Liver (tissue), 10 donors: ENCODE measurements at places on chromosomes 5 and 9.

DNA sequence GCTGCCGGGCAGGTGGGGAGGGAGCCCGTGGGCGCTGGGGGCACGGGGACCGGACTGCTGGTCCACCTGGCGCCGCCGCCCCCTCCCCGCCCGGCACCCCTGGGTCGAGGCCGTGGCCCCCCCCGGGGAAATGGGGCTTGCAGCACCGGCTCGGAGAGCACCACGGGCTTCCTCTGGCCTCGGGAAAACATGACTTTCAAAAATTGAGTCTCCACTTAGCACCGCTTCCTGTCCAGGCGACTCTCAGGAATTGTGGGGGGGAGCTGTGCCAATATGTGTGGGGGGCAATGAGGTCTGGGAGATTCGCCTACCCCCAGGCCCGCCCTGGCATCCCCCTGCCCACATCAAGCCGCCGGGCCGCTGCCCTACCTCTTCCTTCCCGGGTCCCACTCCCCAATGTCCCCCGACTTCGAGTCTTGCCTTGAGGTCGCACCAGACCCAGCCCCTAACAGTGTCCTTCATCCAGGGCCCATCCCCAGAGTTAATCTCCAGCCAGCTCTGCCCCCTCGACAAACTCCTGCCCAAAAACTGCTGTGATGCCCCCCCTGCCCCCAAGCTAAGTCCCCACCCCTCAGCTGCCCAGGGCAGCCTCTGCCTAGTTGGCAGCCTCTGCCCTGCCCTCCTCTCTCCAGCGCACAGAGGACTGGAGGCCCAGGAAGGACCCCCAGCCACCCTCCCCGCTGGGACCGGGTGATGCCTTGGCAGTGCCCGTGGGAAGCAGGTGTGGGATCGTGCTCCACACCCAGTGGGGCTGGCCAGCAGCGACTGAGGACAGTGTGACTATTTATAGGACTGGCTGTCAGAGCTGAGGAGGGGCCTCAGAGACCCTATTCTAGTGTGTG, 3.9 kb downstream of the EGFL7 start:
- no peak for DNase-seq

DNA sequence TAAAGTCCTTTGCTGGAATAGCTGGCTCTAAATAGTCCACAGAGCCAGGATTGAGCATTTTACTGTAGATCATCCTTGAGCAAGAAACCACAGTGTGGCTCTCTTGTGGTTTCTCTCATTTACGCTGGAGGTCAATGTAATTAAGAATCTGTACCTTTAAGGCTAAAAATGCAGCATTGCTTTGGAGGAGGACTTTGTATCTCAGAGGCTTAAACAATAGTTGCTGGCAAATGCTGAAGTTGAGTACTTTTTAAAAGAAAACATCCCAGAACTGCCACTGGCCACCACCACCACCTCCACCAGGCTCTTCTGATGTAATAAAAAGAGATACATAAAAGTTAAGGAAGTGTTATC, 177.3 kb upstream of the ADAMTSL1 start:
- no peak for DNase-seq

GRCh38 chr9:34079181-34079580, 30.5 kb upstream of the UBAP2 start:
- DNase-seq, result no peak

- DNase-seq, result no peak
These were observed 292.3 kb downstream of the MAN2A1 start for GRCh38 chr5:109981979-109982378.

GRCh38 chr5:161921781-161922180, 73.9 kb downstream of the GABRA1 start:
- DNase-seq, result no peak

DNA sequence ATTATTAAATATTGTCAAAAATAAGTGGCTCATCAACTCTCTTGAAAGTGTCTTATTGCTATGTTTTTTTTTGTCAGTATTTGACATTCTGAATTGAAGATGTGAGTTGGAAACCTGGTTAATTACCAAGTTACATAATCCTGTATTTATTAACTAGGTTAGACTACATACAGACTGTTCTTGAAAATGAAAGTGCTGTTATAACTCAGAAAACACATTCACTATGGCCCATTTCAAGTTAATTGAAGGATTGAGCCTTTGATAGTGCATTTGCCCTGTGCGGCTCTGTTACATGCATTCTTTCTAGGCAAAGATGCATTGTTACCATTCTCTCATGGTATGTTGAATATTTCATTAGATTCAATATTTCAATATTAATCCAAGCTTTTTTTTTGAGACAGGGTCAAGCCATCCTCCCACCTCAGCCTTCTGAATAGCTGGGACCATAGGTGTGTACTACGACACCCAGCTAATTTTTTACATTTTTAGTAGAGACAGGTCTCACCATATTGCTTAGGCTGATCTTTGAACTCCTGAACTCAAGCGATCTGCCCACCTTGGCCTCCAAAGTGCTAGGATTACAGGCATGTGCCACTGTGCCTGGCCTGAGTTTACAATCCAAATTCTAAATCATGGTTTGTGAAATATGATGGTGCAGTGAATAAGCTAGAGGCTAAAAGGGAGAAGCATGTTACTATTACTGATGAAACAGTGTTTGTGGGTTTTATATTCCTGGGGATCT, 10.0 kb downstream of the CTNNA1 start:
- no peak for DNase-seq

DNA sequence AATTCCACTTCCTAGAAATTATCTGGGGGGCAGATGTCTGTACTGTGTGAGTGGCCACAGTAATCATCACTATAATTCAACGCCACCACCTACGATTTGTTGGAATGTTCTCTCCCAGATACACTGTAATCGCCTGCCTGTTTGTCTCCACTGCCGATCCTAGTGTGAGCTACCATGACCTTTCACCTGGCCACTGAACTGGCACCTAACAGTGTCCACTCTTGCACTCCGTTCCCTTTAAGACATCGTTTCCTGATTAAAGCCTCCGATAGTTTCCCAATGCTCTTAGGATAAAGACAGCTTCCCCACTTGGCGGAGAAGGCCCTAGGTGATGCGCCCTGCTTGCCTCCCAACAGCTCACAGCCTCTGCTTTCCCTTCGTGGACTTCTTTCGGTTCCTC, 4.0 kb downstream of the PHYKPL start:
- no peak for DNase-seq

GRCh38 chr5:140480310-140481014, 67.0 kb upstream of the EIF4EBP3 start:
- no peak for DNase-seq

- no peak for DNase-seq
These were observed 32.2 kb downstream of the NSA2 start for GRCh38 chr5:74798977-74799911.

DNA sequence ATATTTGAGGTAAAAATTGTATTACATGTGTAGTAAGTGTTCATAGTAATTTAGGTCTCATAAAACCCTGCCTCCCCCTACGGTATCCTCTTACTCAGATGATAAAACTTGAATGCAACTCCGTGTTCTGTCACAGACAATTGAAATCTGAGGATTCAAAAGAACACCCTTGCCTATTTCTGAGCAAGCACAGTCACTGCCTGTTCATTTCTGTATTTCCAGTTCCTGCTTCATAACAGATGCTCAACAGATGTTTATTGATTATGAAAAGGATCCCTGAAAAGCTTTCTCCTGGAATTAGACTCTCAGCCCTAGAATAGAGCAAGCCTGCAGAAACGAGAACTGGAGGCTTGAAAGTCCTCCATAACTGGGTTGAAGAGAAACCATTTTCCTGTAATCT, 144.1 kb upstream of the SPEF2 start:
- DNase-seq, result no peak

DNA sequence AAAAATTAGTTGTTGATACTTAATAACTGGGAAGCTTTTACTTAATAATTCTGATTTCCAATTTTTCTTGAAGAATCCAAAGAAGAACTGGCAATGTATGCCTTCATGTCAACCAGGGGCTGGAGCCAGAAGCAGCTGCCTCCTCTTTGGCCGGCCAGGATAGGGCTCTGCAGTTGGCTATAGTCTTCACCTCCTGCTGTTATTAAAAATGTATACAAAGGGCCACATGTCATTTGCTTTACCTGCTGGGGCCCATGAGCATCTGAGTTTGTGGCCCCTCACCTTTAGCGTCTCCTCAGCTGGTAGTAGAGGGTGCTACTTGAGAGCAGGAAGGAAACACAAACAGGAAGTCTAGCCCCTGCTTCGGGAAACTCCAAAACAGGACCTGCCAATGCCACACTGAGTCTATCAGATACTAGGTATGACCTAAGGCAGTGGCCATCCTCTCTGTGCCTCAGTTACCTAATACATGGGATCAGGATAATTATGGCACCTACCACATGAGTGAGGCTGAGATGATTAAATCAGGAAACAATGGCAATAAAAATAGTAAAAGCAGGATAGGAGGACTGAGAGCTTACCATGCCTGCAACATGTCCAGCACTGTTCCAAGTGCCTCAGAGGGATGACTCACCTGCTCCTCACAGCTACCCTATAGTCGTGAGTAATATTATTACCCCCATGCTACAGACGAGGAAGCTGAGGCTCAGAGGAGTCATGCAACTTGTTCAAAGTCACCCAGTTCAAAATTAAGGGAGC, 21.3 kb downstream of the CCDC69 start:
- DNase-seq, result no peak

- DNase-seq, result no peak
These were observed 7.1 kb downstream of the RAPGEF1 start for GRCh38 chr9:131732636-131733289.

- DNase-seq, result no peak
These were observed 73.8 kb downstream of the SNCAIP start for GRCh38 chr5:122385808-122386207.

- no peak for DNase-seq
These were observed 2.0 kb downstream of the TMEM8B start for GRCh38 chr9:35831040-35831439.

DNA sequence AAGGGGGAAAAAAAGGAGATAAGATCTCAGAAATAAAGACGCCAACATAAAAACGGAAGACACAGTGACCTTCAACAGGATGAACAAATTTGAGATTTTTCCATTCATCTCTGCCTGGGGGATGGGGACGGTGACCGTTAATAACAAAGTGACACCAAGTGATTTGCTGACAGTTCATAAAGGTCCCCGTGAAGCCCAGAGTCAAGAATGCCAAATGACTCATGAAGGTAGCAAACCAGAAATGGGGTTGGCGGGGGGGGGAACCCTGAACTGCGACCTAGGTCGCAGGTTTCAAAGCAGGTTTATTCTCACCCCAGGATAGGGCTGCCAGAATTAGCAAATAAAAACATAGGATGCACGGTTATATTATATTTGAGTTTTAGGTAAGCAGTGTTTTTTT, 21.1 kb upstream of the SHB start:
- no peak for DNase-seq

DNA sequence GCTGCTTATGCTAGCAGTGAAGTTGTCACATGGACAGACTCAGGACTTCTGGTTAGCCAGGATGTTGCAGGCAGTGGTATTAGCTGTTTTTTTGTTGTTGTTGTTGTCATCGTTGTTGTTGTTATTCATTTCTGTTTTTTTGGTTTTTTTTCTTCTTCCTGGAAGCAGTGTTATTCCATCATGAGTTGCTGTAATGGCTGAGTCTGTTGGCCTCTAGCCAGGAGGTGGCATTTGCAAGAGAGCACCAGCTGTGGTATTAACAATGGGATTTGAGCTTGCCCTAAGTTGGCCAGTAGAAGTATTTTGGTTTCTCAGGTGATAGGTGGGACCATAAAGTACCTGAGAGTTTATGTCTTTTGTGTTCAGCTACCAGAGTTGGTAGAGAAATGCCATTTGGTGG, 561.1 kb downstream of the KCTD16 start:
- DNase-seq, result no peak

GRCh38 chr9:15642369-15642962, 89.6 kb downstream of the CCDC171 start:
- DNase-seq, result no peak

GRCh38 chr5:164224772-164225171, 719.4 kb downstream of the MAT2B start:
- DNase-seq, result no peak

- no peak for DNase-seq
These were observed 235.1 kb downstream of the SPOCK1 start for GRCh38 chr5:137264041-137264440.

DNA sequence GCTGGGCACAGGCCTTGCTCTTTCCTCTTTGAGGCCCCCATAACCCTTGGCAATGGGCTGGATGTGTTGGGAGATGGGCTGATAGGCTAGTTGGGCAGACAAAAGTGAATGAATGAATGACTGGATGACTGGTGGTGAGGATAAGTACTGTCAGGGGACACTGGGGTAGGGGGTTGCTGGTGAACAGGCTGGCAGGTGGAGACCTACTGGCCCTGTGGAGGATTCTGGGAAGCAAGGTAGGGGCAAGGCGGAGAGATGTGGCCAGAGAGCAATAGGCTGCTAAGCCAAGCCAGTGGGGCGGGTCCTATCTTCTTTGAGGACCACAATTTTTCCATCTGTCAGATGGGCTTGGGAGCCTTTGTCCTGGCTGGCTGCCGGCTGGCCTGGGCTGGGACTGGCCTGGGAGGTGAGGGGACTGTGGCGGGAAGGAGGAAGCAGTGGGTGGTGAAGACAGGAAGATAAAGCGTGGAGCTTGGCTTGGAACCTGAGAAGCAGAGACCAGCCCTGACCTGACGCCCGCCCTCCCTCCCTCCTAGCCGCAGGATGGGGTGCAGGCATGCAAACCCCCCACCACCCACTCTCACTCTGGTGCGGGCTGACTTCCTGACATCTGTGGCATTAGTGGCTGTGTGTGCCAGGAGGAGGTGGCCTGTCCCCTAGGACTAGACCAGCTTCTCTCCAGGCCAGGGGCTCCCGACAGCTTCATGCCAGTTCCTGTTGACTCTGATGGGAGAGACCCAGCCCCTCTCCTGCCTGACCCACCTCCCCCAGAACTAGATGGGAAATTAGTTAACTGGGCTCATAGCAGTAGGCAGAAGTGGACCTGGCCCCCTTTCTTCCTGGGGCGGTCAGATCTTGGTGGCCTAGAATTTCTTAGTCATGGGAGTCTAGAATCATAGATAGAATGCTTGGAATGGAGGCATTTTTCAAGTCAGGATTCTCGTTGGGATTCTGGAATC, 9.5 kb downstream of the CXXC5 start:
- DNase-seq, result no peak
